ENCODE measurements at places on chromosomes 6 and 20.

- DNase-seq, result no peak
Measured at GRCh38 chr20:24376311-24377099, 92.9 kb upstream of the SYNDIG1 start.

DNA sequence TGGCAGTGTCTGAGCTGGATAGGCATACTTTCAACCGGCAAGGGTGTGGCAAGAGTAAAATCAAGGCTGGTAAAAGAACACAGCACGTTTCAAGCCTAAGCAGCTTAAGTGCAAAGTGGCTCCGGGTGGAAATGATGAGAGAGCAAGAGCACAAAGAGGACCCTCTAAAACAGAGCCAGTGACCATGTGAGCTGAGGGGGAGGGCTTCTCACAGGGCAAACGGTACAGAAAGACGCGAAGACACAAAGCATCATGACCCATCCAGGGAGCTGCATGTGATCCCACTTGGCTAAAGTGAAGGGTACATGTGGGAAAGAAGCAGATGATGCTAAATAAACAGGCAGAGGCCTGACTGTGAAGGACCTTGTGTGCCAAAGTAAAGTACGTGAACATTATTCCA is 25.7 kb downstream of the FKBP5 start:
- DNase-seq, result no peak

DNA sequence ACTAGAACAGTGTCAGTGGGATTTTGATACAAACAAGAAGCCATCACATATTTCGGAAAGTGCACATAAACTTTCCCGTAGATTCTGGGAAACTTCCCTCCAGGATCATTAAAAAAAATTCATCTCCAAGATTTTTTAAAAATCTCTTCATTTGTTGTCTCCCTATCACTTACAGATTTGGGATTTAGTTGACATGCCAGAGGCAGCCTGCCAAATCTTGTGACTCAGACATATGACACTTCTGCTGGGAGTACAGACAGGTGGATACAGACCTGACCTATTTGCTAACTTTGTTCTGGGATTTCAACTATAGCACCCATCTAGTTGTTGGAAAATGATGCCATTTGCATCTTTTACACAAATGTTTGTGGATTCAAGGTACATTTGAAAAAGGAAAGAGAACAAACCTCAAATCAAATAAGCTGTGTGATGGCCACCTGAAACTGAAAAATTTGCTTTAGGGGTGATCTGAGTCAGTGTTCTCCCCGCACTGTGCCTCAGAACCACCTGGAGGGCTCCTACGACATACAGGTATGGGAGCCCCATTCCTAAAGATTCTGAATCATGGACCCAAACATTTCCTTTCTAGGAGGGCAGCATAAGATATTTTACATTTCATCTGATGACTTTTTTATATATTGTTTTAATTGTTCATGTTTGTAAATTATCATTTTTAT is 21.9 kb upstream of the CD2AP start:
- DNase-seq, result no peak

- no peak for DNase-seq
Measured at GRCh38 chr6:51684038-51684437, 403.4 kb downstream of the PKHD1 start.

GRCh38 chr6:7341989-7342742 is 29.2 kb upstream of the SSR1 start:
- DNase-seq, result no peak

DNA sequence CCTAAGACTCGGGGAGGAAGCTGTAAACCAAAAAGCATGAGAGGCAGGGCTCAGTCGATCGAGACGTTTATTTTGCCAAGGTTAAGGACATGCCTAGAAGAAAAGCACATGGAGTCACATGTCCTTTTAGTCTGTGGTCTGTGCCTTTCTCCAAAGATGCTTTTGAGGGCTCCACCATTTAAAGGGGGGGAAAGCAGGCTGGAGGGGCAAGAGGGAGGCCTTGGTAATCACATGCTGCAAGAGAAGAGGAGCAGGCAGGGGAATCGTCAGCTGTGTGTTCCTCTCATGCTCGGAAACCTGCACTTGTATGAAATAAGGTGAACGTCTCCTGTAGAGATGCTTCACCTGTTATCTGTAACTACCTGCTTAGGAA is 9.1 kb upstream of the YTHDF1 start:
- DNase-seq, result no peak

- DNase-seq, result no peak
Measured at GRCh38 chr6:47064274-47064673, 22.1 kb upstream of the ADGRF1 start.

DNA sequence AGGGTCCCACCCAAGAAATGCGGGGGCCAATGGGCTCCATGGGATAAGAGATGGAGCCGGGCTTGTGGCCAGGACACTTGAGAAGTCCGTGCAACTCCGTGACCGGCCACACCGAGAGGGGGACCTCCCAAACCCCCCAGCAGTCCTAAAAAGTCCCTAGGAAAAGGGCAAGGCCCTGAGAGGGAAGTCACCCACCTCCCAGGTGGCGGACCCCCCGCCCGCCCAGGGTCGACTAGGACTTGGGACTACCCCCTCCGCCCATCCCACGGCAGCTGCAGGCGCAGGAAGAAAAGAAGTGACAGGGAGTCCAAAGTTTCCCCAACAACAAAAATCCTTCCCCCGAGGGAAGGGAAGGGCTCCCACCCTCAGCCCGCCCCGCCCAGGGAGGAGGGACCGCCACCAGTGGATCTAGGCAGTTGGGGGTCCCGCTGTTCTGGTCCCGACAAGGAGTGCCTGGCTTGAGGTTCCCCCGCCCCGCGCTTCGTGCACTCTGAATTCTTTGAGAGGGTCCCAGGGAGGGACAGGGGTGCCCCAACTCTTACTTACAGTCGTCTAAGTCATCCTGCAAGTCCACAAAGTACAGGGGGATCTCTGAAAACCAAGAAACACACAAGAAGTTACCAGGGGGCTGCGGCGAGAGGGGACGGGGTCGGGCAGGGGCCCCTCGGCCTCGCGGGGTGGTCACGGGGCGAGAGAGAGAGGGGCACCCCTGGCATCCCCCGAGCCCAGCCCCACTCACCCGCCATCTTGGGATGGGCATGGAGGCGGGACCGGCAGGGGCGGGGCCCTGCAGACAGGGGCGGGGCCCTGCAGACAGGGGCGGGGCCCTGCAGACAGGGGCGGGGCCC is 611 bp upstream of the RAB22A start:
- no peak for DNase-seq

DNA sequence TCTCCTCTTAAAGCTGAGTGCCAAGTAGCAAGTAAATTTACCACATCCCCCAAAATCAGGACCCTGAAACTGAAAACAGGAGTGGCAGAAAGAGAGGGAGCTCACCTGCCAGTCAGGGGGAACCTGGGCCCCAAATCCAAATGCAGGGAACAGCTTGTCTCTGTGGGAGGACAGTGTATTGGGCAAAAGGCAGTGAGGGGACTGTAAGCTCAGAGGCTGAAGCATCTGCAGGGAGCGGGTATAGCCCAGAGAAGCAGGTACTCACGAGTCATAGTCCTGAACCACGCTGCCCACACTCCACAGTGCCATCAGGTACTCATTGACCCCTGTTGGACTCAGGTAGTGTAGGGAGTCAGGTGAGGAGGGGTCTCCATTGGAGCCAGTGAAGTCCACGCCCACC is 15.0 kb downstream of the SPAG4 start:
- DNase-seq, result no peak

DNA sequence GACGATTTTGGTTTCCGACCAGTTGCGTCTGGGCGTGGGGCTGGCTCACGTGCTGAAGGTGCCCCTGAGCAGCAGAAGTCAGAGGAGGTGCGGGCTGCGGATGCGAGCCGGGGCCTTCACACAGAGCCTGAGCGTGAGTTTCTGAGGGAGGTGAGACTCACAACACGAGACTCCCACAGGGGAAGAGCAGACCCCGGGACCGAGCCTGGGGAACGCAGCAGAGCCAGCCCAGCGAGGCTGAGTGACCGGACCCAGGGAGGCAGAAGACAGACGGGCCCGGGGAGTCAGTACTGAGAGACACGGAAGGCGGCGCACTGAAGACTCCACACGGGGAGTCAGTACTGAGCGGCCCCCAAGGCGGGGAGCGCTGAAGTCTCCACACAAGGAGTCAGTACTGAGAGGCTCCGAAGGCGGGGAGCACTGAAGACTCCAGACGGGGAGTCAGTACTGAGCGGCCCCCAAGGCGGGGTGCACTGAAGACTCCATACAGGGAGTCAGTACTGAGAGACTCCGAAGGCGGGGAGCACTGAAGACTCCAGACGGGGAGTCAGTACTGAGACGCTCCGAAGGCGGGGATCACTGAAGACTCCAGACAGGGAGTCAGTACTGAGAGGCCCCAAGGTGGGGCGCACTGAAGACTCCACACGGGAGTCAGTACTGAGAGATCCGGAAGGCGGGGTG is 77.8 kb downstream of the DLL1 start:
- no peak for DNase-seq

- no peak for DNase-seq
Measured at GRCh38 chr20:4937407-4938319, 63.6 kb downstream of the SLC23A2 start.

Data from pulmonary artery endothelial cell (primary cell).